ENCODE measurements at places on chromosomes 4 and X.

DNA sequence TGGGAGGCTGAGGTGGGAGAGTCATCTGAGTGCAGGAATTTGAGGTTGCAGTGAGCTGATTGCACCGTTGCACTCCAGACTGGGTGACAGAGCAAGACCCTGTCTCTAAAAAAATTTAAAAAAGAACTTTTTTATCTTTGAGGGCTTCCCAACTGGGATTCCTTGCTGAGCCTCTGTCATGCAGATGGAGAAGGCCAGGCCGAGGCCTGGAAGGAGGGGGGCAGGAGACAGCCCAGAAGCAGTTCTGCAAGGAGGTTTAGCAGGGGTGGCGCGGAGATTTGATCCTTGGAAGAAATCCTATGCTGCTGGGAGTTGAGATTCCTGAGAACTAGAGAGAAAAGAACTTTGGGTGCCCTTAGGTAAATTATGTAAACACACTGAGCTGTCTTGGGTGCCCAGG, 2.5 kb upstream of the ARSD start:
- DNase-seq: no peak

DNA sequence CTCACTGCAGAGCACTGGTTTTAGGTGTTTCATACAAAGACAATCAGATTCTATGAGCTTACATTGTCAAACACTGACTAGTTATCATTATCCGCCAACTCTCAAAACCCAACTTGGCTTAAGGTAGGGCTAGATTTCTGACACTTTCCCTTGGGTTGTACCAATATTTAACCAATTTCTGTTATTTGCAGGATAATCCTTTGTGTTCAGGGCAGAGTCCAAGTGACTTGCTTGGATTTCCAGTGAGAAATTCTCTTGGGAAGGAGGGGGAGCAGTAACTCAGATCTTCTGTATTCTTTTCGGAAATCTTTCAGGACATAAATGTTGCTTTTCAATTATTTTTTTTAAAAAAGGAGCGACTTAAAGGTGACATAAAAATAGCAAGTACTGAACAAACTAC, 23.1 kb downstream of the DGKK start:
- DNase-seq: no peak

GRCh38 chr4:26365537-26366150, 44.8 kb downstream of the RBPJ start:
- no peak for DNase-seq

DNA sequence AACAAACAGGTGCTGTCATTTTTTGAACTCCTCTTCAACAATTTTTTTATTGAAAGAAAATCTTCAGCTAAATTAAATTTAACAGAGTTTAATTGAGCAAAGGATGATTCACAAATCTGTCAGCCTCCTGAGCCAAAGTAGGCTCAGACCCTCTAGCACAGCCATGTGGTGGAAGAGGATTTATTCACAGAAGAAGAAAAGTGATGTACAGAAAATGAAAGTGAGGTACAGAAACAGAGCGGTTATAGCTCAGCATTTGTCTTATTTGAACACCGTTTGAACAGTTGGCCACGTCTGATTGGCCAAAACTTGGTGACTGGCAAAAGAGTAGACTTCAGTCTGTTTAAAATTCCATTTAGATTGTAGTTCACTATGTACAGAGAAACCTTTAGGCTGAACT, 217.3 kb downstream of the SPANXN1 start:
- DNase-seq: no peak

GRCh38 chr4:73867783-73868182, 1.4 kb upstream of the CXCL1 start:
- DNase-seq: no peak

GRCh38 chr4:166734797-166735196, 499.5 kb downstream of the SPOCK3 start:
- DNase-seq: no peak

- no peak for DNase-seq
Observed at GRCh38 chr4:113513382-113513781, 248.2 kb downstream of the CAMK2D start.

GRCh38 chr4:102543030-102543928, 42.1 kb downstream of the NFKB1 start:
- DNase-seq: no peak

All from CD4-positive, alpha-beta T cell treated with Interleukin-2 at 100 ng/mL for 4 hours (primary cell).